ENCODE measurements at places on chromosomes 3 and 15.

- peak; percentile 33 for DNase-seq
Measured at GRCh38 chr3:42014921-42015533, 53.1 kb upstream of the ULK4 start.

GRCh38 chr3:125331243-125331642 is 43.9 kb downstream of the ZNF148 start:
- no peak for DNase-seq

DNA sequence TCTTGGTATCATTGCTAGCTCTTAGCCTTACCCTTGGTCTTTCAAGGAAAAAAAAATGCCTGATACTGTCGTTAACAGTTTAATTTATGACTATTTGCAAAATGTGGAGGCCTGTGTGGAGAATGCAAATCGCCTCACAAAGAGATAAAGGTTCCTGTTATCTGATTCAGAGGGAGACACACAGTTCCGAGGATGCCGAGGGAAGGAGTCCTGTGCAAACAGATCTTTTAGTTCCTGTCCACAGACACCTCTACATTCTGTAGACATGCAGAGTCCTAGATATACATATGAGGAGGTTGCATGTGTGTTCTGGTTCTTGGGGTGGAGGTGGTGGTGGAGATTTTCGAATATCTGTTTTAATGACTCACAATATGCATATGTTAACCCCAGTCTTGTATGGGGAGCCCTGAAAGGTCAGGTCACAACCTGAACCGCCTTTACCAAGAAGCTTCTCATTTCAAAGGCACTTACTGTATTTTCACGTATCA is 5.7 kb downstream of the NR2F2 start:
- no peak for DNase-seq

GRCh38 chr15:65260968-65261367 is 25.7 kb downstream of the PARP16 start:
- DNase-seq = no peak

DNA sequence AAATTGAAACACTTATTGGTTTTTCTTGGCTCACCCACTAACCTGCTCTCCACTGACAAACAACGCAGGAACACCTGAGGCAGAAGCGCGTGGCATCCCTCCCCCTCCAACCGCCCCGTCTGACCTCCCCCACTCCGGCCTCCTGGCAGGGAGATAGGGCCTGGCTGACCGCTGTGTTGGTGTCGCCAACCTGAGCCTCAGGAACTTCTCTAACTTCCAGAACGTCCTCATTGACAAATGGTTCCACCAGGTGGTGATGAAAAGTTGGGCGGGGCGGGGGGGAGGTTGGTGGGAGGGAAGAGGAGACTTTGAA is 22.8 kb downstream of the IL17RD start:
- DNase-seq = no peak

- no peak for DNase-seq
Measured at GRCh38 chr3:58569287-58570001, 7.7 kb downstream of the FAM107A start.

- no peak for DNase-seq
Measured at GRCh38 chr3:134824791-134825190, 29.7 kb downstream of the EPHB1 start.

DNA sequence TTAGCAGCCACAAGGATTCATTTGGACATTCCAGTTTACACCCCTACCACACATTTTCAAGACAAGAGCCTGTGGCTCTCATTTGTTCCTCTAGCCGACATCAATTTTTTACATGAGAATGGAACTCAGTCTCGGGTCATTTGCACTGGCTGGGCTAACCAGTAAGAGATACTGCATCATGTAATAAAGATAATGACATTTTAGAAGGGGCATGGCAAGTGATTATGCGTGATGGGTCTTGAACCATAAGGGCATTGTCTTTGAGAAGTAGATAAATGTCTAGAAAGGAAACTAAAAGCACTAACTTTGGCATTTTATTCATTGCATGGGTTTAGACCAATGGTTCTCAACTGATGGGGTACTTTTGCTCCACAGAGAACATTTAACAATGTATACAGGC is 146.0 kb upstream of the GRM7 start:
- no peak for DNase-seq

DNA sequence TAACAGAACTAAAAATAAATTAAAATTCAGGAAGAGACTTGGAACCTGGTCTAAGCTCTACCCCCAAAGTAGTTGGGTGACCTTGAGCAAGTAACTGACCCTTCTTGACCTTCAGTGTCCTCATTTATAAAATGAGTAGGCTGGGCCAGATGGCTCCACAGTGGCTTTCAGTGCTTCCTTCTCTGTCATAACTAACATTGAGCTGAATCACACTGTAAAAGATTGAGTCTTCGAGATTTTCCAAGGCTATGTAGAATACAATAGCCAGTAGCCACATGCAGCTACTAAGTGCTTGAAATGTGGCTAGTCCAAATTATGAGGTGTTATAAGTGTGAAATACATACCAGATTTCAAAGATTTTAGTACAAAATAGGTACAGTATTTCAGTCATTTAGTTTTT is 313.3 kb downstream of the MECOM start:
- DNase-seq = no peak

DNA sequence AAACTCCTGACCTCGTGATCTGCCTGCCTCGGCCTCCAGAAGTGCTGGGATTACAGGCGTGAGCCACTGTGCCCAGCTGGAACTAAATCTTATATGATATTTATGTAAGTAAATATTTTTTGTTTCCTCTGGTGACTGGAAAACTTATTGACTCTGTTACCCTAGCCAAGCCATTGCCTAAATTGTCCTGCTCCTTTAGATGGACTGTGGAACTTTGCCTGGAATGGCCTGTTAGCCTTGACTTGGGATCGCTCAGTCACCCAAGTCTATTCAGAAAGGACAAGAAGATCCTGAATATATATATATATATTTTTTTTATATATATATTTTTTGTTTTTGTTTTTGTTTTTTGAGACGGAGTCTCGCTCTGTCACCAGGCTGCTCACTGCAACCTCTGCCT is 113.9 kb downstream of the PDE8A start:
- DNase-seq = no peak

DNA sequence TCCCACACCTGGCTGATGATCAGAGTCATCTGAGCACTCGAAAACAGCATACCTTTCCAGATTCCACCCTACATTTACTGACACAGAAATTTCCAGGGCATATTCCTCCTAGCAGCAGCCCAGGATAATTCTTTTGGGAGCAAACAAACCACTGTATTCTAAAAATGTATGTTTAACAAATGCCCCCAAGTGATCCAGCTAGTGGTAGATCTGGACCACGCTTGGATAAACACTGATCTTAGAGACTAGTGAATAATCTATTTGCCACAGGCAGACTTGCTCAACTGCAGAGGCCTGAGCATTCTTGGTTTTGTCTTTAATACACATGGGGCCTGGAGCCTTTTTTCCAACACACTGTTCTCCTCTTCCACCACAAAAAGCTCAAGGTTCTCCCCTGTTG is 89.6 kb downstream of the TM4SF4 start:
- no peak for DNase-seq

GRCh38 chr3:17585394-17586325 is 156.8 kb downstream of the TBC1D5 start:
- DNase-seq = no peak

DNA sequence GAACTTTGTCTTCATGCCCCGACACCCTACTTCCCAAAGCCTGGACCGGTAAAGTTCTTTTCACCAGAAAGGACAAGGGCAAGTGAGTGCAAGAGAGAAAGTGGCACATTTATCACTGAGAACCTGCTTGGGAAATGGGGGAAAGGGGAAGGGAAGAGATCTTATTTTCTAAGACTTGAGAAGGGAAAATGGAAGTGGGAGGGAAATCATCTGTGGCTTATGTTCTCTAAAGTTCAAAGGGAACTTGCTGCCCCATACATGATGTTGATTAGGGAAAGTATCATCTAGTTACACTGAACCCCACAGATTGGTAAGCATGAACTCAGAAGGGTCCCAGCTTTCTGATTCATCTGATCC is 199.5 kb upstream of the LPP start:
- DNase-seq = no peak

GRCh38 chr15:66236806-66237375 is 16.7 kb downstream of the MEGF11 start:
- DNase-seq = no peak

- no peak for DNase-seq
Measured at GRCh38 chr15:35974052-35974451, 428.1 kb upstream of the DPH6 start.

DNA sequence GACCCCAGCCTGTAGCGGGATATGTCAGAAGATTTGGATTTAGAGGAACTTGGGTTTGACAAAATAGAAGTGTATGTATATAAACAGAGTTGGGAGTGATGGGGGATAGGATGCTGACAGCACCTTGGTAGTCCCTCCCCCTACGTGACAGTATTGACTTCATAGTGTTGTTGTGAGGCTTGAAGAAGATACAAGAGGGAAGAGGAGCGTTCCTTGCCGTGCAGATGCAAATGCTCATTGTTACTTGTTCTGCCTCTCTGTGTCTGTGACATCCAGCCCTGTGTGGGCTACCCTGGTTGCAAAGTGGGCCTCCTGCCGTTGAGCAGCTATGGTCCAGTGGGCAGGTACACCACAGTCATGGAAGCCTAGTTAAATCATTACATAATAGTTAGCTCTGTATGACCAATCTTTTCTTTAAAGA is 45.0 kb downstream of the SMAD3 start:
- no peak for DNase-seq

DNA sequence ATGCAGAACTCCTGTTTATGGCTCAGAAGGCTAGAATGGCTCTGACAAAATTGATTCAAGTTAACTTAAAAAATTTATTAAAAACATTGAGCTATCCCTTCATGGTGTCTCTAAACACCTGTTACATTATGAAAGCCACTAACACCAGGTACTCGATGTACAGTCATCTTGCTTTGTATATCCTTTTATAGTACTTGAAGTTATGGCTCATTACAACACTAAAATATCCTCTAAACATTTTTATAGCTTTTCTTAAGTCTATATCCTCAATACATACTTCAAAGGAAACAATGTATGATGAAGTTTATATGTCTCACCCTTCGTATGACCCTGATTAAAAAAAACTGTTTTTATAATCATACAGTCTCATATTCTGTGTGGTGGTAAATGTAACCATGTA is 38.2 kb downstream of the SLITRK3 start:
- no peak for DNase-seq

- no peak for DNase-seq
Measured at GRCh38 chr3:188662795-188663194, 508.8 kb downstream of the LPP start.

GRCh38 chr3:126498929-126499328 is 18.6 kb downstream of the UROC1 start:
- no peak for DNase-seq

DNA sequence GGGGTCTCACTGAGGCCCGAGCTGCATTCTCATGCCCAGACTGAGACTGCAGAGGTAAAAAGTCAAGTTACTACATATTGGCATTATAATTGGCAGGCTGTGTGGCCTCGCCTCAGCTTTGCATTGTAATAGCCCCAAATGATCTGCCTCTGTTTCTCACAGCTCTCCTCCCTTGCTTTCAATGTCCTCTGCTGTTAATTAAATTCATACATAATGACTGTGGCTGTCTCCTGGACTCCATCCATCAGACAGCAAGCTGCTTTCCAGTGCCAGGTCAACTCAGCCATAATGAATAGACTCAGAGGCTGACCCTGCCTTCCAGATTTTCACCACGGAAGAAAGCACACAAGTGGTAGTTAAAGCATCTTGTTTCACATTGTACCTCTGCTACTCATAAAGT is 7.6 kb upstream of the RTP4 start:
- DNase-seq = no peak

DNA sequence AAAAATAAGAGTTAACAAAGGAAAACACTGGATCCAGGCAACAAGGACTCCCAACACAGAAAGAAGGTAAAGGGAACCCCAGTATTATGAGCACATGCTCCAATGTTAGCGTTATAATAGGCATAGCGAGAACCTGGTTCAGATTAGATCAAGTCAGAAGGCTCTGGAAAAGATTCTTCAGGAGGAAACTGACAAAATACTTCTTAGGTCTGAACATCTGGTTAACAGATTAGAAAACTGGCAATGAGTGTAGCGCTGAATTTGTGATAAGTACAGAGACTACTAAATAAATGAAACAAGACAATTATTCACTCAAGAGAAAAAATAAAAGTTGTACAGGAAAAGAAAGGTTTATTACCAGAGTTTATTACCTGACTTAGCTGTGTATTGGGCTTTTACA is 146.1 kb downstream of the DPH6 start:
- no peak for DNase-seq

GRCh38 chr3:38519000-38519399 is 22.9 kb downstream of the EXOG start:
- no peak for DNase-seq

- DNase-seq = no peak
Measured at GRCh38 chr15:82558502-82558901, 18.2 kb upstream of the RPS17 start.

DNA sequence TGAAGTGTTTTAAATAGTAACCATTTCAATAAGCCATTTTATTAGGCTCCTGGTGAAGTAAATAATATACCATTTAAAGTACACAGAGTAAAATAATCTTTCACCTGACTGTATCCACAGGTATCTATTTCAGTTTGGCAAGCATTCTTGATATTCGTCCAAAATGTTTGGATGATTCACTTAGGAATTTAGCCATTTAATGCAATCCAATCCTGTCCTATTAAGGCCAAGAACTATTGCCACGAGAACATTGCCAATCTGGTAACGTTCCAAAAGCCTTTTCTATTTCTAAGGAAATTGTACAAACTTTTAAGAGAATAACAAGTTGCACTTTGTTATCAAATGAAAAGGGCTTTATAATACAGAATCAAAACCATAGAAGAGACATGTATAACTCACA is 209.8 kb upstream of the THRB start:
- no peak for DNase-seq

- DNase-seq = no peak
Measured at GRCh38 chr3:150843241-150843640, 62.0 kb downstream of the MINDY4B start.

- DNase-seq = no peak
Measured at GRCh38 chr3:123876858-123877257, 7.3 kb downstream of the MYLK start.

DNA sequence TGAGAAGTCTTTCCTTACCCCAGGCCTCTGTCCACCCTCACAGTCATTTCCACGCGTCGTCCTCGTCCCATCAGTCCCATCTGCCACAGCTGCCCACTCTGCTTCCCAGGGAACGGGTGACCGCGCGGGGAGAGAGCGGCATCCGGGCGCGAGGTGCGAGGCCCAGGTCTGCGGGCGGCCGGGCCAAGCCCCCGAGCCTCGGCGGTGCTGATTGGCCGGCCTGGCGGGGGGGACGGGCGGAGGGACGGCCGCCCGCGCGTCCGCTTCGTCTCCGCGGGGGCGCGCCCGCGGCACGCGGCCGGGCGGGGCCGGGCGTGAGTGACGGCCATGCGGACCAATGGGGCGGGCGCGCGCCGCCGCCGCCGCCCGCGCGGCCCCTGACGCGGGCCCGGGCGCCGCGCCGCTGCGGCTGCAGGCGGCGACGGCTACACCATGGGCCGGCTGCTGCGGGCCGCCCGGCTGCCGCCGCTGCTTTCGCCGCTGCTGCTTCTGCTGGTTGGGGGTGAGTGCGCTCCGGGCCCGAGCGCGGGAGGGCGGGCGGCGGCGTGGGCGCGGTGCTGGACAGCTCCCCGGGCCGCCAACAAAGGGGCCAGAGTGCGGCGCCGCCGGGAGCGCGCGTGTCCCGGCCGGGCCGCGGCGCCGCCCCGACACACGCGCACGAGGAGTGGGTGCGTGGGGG is at the start of gene PODXL2:
TSS of gene PODXL2 (plus strand) at position 398 of the 679 bp plus-strand sequence. CDS start at position 433, 35 bp downstream.
- DNase-seq = peak; percentile 32
